Inflammatory macrophage treated with lipopolysaccharide for 1 hour (primary cell): ENCODE measurements at places on chromosomes 16 and 17.

GRCh38 chr16:50642349-50642748 lies 38.8 kb downstream of the SNX20 start:
- DNase-seq: no peak

GRCh38 chr17:28484296-28484695 lies 10.9 kb downstream of the SLC13A2 start:
- no peak for DNase-seq

- DNase-seq: no peak
Measured at GRCh38 chr17:29933379-29933778, 3.4 kb upstream of the SSH2 start.

GRCh38 chr17:19021622-19022083 lies 17.1 kb upstream of the FAM83G start:
- no peak for DNase-seq

- DNase-seq: no peak
Measured at GRCh38 chr17:73187203-73187769, 5.6 kb upstream of the COG1 start.

DNA sequence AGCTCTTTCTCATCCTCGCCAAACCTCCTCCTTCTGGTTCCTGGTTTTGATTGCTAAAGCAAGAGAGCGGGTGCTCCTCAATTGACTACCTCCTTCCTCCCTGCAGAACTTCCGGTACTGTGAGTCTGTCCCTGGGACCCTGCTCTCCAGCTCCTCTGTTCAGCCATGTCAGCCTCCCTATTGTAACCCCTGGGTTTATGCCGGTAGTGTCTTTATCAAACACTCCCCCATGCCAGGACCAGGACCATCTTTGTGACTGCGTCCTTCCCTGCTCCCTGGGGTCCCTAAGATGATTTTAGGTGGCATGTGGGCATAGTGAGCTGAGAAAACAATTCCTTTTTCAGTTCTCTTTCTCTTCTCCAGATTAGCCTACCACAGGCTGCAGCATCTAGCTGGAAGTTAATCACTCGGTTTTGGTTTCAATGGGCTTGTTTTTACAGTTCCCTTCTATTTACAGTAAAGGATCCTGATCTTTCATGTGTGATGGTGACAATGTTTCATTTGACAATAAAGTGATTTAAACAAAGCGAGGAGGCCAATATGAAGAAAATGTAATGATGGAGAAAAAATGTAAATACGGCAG lies 27.7 kb upstream of the IL21R start:
- no peak for DNase-seq

DNA sequence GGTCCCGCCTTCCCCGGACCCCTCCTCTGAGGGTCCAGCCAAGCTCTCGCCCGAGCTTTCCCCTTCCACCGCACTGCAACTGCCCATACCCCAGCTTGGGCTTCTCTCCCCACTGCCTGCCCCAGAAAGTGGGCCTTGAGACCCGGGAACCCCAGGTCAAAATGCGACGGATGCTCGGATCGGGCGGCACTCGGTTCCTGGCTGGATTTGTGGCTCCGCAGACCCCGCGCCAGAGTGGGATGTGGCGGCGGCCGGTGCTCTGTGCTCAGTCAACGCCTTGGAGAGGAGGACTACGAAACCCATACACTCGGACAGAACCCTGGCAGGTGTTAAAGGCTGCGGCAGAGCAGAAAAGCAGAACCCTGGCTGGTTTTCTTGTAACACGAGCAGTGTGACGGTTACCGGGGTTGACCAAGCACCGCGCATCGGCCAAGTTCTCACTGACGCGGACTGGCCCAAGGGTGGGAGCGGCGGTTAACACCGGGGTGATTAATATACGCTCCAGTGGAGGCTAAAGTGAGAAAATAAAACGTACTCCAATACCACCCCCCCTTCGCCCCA lies 885 bp upstream of the SLFN13 start:
- no peak for DNase-seq
